ENCODE measurements at places on chromosomes 2 and 18. TPM values are rescaled to one million over a fixed set of nuclear protein-coding genes. Genes with fewer than 3 reads are reported as not detected.

- no peaks in the 10 kb centered on the region for H3K27me3 ChIP-seq
- no peak for DNase-seq
- H3K4me1 ChIP-seq: no peaks in the 10 kb centered on the region
- H3K36me3 ChIP-seq: no peaks in the 10 kb centered on the region
- H3K27ac ChIP-seq: no peak overlapping the region
Measured at GRCh38 chr2:144596073-144596871, 76.4 kb upstream of the ZEB2 start.

- no peak overlapping the region for H3K27ac ChIP-seq
- DNase-seq: no peak
- H3K4me3 ChIP-seq: no peak overlapping the region
- no peaks in the 10 kb centered on the region for H3K36me3 ChIP-seq
Measured at GRCh38 chr2:227509076-227509475, 37.1 kb downstream of the AGFG1 start.

Gene MOGAT1
- total RNA-seq: not detected

Gene PLA2R1
- 19.7 TPM for total RNA-seq

Gene EPB41L3
- 106 TPM for total RNA-seq

Data from sigmoid colon (tissue), 7 donors.